ENCODE measurements at places on chromosomes 13 and 19. TPM values are rescaled to one million over a fixed set of nuclear protein-coding genes. Genes with fewer than 3 reads are reported as not detected.

GRCh38 chr13:44308352-44308751 lies 65.3 kb upstream of the SERP2 start:
- peaks cover 27% of the 10 kb centered on the region for H3K4me1 ChIP-seq
- no peak overlapping the region for H3K27ac ChIP-seq
- H3K4me3 ChIP-seq: no peak overlapping the region

GRCh38 chr13:85462792-85463425 lies 336.3 kb downstream of the SLITRK6 start:
- H3K27me3 ChIP-seq: no peaks in the 10 kb centered on the region
- H3K27ac ChIP-seq: no peak overlapping the region
- H3K36me3 ChIP-seq: no peaks in the 10 kb centered on the region

GRCh38 chr19:50897612-50898011 lies 13.6 kb downstream of the KLK4 start:
- DNase-seq: no peak
- H3K36me3 ChIP-seq: no peaks in the 10 kb centered on the region
- no peak overlapping the region for H3K4me3 ChIP-seq
- no peaks in the 10 kb centered on the region for H3K4me1 ChIP-seq
- peaks cover 22% of the 10 kb centered on the region for H3K27me3 ChIP-seq

DNA sequence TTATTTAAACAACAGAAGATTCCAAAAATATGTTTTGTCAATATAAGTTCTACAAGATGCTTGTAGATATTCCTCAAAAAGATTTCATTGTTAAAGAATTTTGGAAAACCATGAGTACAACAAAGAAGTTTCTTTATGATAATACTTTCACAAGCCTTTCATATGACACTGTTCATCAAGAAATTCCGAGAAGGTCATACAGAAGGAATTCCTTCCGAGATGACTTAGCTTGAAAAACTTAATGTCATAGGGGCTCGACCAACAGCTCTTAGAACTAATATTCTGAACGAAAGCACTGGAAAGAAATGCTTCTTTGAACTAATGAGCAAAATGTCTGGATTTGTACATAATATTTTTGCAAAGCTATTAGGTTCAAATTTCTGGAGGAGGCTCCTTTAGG lies 403.4 kb downstream of the KLF5 start:
- H3K27ac ChIP-seq: no peak overlapping the region
- H3K27me3 ChIP-seq: no peaks in the 10 kb centered on the region
- no peaks in the 10 kb centered on the region for H3K4me1 ChIP-seq
- no peaks in the 10 kb centered on the region for H3K36me3 ChIP-seq

The ZNF534 gene
- not detected for total RNA-seq

The ZNF66 gene
- total RNA-seq: 9.3 TPM
